ENCODE measurements at places on chromosomes 11 and 22. TPM values are rescaled to one million over a fixed set of nuclear protein-coding genes. Genes with fewer than 3 reads are reported as not detected.

Gene TMEM45B
- total RNA-seq, result 2.4 TPM

Gene SCGB1C1
- total RNA-seq, result not detected

Gene OR51I1
- not detected for total RNA-seq

Gene GGTLC3
- total RNA-seq, result not detected

GRCh38 chr11:11659567-11660362 lies 38.0 kb upstream of the GALNT18 start:
- no peak for DNase-seq

DNA sequence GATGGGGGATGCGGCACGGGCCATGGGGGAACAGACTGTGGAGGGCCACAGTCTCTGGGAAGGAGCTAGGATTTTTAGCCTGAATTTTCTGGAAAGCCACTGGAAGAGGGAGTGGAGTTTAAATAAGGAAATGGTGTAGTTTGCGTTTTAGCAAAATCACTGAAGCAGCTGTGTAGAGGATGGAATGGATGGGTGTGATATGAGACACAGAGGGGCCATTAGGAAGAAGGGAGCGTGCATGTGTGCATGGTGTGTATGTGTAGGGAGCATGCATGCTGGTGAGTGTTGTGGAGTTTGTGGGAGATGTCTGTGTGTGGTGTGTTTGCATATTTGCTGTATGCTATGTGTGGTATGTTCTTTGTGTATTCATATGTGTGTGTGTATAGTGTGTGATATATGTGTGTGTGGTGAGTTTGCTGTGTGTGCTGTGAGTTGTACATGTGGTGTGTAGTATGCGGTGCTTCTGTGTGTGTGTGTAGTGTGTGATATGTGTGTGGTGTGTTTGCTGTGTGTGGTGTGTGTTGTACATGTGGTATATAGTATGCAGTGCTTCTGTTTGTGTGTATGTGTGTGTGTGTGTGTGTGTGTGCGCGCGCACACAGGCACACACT lies 67.6 kb downstream of the FBXO7 start:
- no peak for DNase-seq

- DNase-seq, result no peak
Measured at GRCh38 chr11:23730307-23730998, 766.4 kb upstream of the LUZP2 start.

Gene CNGA4
- total RNA-seq, result 0.62 TPM

DNA sequence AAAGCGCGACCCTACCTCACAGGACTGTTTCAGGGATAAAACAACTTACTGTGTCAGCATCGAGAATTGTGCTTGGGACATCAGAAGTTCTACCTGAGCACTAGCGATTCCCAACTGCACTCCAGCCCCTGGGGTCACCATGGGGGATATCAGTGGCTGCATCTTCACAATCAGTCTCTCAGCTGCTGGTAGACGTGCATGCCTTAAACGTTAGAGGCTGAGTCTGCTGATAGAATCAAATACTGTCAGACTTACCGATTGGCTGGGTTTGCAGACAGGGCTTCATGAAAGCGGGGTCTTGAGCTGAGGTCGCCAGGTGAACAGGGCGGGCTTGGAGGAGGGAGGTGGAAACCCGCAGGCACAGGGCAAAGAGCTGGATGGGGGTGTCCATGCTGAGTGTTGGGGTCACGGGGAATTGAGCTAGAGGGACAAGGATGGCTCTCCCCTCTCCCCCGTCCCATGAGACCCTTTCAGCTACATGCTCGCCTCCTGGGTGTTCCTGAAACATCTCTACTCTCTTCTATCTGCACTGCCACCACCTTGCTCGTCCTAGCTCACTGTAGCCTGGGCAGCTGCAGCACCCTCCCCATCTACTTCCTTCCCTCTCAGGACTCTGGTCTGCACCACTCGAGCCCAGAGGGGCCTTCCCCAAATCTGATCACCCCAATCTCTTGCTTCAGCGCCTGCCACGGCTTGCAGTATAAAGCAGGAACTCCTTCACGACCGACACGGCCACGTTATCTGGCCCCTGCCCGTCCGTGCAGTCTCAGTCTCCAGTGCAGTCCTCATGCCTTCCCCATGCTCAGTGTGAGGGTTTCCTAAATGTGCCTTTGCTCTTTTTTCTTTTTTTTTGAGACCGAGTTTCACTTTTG lies 43.5 kb downstream of the ST14 start:
- no peak for DNase-seq

Gene VSIG10L2
- not detected for total RNA-seq

Gene ALG12
- 22.4 TPM for total RNA-seq

Gene CASP5
- total RNA-seq, result not detected

DNA sequence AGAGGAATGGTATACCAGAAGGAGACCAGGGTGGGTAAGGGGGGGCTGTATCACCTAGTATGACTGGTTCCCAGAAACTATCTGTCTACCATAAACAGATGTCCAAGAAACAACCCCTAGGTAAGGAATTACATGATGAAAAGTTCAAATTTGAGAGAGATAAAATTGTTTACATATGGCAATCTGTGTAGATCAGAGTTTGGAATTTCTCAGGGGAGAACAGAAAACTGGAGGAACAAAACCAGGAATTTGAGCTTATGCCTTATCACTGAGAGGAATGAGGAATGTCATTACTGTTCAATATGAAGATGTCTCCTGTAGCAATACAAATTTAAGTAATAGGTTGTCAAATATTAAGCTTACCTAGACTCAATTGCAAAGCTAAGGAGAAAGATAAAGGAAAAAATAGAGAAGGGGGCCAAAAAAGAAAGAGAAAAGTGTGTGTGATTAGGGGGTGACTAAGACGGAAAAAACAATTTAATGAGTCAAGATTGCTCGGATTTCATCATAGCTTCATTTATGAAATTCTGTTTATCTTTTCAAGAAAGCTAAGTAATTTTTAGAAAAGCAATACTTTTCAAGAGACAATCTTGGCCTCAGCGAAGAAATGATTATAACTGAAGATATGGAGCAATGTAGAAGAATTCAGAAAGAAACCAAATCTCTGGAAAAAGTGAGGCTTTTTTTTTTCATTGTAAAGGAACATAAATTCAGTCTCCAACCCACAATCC lies 117.8 kb downstream of the APOL5 start:
- DNase-seq, result no peak

Gene PATE2
- total RNA-seq, result not detected

DNA sequence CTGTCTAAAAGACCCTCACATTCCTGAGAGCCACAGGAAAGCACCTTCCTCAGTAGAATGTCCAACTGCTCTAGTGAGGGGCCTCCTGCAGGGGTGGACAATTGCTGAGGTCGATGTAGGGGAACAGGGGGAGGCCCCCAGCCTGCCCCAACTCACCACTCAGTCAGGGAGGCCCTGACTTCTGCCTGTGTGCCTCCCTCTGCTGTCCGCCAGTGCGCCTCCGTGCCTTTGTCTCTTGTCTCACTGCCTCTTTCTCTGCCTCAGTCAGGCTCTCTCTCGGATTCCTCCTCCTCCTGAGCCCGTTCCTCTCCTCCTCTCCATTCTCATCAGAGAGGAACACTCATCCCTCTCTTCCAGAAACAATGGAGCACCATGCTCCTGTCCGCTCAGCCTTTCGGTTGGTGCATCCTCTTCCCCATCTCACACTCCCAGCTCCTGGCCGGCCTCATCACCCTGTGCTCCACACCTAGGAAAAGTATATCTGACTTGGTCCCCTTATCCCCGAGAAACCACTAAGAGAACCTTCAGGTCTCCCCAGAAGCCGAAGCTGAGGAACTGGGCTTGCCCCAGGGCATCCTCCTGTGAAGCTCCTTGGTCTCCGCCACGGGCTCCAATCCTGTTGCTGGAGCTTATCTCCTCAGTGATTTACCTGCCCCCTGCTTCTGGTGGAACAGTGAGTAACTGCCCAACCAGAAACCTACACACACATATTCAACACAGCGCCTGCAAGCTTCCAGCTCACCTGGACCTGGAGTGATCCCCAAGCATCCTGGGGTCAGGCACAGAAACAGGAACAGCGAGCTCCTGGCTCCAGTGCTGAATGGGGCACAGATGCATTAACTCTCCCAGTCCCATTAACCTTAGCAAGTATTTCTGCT lies 2.3 kb downstream of the B3GAT1 start:
- DNase-seq, result no peak

GRCh38 chr11:62792202-62792575 lies 383 bp upstream of the TMEM223 start:
- DNase-seq, result no peak

GRCh38 chr11:75480185-75481175 lies 45.3 kb downstream of the GDPD5 start:
- DNase-seq, result no peak

Gene TRIM51
- not detected for total RNA-seq

GRCh38 chr22:36839356-36840073 lies 21.3 kb upstream of the NCF4 start:
- no peak for DNase-seq

- DNase-seq, result no peak
Measured at GRCh38 chr22:17876306-17876831, 102.1 kb upstream of the BID start.

DNA sequence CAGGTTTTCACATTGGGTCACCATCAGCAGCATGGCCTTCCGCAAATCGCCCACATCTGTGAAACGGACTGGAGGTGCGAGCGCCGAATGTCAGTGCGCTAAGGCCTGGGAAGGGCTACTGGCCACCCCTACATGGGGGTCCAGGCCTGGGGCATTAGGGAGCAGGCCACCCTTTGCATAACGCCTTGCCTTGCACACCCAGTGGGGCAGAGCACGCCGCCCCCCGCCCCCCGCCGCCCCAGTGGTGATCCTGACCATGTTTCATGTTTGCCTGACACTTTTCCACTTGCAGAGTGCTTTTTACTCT lies 2.6 kb downstream of the GRK2 start:
- DNase-seq, result no peak

- DNase-seq, result no peak
Measured at GRCh38 chr11:45384711-45385241, 98.6 kb upstream of the SYT13 start.

Gene GSTT2B
- total RNA-seq, result not detected

Gene TPBGL
- 0.56 TPM for total RNA-seq

DNA sequence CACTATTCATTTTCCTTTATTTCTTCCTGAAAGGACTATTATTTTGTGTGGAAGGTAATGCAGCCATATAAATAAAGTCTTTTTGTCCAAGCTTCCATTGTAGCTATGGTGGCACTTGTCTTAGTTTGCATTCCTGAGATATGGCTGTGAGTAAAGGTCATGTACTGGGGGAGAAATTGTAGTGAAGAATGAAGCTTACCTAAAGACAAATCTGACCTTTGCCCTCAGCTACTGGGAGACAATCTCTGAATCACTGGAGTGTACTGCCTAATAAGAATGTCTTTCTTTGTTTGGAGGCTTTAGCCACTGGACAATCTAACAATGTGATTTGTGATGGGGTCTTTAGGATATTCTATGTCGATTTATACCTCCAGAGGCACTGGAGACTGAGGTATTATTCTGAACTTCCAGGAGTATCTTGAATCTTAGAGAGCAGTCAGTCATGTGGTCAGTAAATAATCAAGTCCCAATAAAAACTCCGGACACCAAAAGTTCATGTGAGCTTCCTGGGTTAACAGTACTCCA lies 39.7 kb upstream of the OR5AK2 start:
- no peak for DNase-seq

Gene UBQLNL
- 0.53 TPM for total RNA-seq

GRCh38 chr11:7046474-7047175 lies 26.3 kb downstream of the NLRP14 start:
- DNase-seq, result no peak

Gene APOBEC3A
- total RNA-seq, result 79.1 TPM

GRCh38 chr11:75386942-75387630 lies 12.2 kb upstream of the RPS3 start:
- DNase-seq, result no peak

Gene OR52H1
- 0.49 TPM for total RNA-seq

DNA sequence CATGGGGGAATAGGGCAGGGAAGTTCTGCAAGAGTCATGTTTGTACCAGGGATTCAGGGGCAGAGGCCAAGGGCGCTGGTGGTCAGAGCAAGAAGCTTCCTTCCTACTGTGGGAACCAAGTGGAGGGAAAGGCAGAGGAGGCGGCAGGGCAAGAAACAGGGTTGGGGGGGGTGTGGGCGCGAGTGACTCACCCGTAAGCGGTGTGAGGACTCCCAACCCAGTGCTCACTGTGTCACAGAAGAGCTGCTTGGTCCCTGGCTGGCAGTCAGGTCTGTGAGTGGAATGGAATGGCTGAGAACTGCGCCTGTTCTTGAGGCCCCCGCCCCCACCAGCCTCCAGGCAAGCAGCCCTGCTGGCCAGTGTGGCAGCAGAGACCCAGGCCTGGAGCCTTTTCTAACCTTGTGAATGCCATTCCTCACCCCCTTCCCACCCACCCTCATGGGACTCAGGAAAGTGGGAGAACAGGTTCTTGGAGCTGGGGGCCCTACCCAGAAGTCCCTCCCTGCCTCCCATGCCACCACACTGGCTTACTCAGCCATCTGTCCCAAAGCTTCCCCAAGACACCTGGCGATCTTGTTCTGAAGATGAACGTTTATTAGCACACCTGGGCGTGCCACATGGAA lies 4.7 kb downstream of the LRRC10B start:
- DNase-seq, result no peak

Gene OR51B2
- not detected for total RNA-seq

DNA sequence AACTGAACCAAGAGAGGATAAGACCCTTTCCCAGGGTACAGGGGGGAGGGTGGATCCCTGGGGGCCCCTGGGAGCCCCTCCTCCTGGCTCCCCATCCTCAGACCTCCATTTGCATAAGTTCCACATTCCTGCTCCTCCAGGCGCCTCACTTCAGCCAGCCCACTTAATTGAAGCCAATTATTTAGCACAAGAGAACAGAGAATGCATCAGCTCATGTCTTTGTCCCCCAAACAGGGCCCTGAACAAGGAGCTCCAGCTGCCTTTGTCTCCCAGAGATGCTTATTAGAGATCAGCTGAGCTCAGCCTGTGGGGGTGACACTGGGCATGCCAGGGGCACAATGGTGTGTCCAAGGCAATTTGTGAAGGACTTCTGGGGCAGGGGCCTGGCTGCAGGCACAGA lies 89.9 kb upstream of the PRDM11 start:
- no peak for DNase-seq

Gene TYR
- not detected for total RNA-seq

GRCh38 chr11:35214792-35215193 lies 75.8 kb downstream of the CD44 start:
- no peak for DNase-seq
